Activated CD8-positive, alpha-beta memory T cell treated with anti-CD3 and anti-CD28 coated beads for 4 hours (primary cell): ENCODE measurements at places on chromosomes 13 and 19.
A peak's percentile ranks its signal among the peaks of the same experiment; 100 is the strongest.

GRCh38 chr19:41218615-41219507 is at the start of gene AXL:
TSS of gene AXL (plus strand) at chr19:41219223. CDS start at chr19:41219393, 170 bp downstream.
- no peak for DNase-seq

- no peak for DNase-seq
Measured at GRCh38 chr13:94711561-94712286, 621 bp downstream of the SOX21 start.

DNA sequence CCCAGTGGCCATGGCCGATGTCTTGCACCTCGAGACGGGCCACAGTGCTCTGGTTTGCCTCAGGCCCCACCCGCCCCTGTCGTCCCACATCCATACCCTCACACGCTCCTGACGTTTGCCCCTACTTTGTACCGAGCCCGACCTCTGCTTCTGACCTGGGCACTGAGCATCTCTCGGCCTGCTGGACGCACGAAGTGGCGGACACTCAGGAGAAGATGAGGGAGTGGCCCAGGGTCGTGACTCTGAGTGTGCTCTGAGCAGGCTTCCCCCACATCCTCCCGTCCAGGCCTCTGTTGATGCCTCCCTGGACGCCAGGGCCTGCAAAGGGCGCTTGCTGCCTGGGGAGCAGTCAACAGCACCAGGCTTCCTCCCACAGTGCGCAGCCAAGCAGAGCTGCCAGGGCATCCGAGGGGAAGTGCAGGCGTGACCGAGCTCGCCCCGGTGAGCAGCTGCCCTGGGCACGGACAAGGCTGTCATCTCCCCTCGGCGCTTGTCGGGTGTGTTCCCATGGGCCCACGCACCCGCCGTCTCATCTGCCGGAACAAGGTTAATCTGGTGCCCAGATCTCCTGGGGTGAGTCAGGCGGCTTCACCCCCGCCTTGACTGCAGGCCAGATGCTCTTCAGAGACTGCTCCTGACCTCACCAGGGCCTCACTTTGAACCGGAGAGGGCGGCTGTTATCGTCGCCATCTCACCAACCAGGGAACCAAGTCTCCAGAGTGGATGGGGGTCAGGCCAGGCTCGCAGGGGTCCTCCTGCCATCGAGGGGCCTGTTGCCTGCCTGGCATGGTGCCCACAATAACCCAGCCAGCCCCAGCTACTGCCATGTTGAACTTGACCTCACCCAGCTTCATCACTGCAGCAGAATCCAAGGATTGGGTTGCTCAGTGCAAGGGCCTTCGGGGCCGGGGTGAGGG is 27.2 kb downstream of the COMP start:
- no peak for DNase-seq

GRCh38 chr13:71115301-71115700 is 751.7 kb downstream of the DACH1 start:
- no peak for DNase-seq

GRCh38 chr13:109096101-109096500 is 466.7 kb downstream of the MYO16 start:
- no peak for DNase-seq

- DNase-seq, result no peak
Measured at GRCh38 chr19:48806818-48807589, 3.8 kb downstream of the BCAT2 start.

GRCh38 chr19:3516675-3517207 is 10.6 kb downstream of the FZR1 start:
- no peak for DNase-seq

DNA sequence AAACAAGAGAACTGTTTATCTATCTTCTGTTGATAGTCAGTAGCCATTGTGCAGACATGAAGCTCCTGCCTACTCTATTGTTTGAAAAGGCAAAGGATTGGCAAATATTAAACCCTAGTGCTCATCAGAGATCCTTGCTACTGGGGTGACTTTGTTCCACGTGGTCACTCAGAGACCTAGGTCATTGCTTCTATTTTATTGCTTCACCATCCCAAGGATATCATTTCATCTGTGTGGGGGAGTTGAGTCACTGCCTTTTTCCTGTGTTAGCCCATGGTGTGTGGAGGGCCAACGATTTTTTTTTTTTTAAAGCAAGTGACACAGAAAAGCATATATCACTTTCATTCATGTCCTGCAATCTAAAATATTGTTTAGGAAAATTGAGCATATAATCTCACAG is 254.1 kb upstream of the RXFP2 start:
- DNase-seq, result no peak

- DNase-seq, result no peak
Measured at GRCh38 chr13:87003265-87003664, 667.9 kb upstream of the SLITRK5 start.

GRCh38 chr19:32720936-32721250 is 1.3 kb downstream of the TDRD12 start:
- no peak for DNase-seq

DNA sequence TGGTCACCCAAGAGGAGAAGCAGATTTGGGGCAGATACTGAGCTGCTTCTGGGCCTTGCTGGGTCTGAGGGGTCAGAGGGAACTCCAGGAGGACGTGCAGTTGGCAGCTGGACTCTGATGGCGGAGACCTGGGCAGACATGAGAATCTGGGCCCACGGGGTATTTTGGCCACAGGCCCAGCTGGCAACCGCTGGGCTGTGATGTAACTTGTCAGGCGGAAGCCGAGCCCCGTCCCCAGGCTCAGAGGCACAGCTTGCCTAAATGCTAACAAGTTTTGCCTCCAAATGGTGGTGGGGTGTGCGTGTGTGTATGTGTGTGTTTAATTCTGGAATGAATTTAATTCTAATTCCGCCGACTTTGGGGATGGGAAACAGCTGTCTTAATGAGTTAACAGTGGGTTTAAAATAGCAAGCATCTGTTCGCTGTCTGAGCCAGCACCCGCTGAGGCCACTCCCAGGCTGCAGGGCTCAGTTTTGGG is 11.6 kb downstream of the ZNRF4 start:
- no peak for DNase-seq

- no peak for DNase-seq
Measured at GRCh38 chr19:34145741-34146202, 26.5 kb upstream of the LSM14A start.

- no peak for DNase-seq
Measured at GRCh38 chr19:38878575-38879399, 712 bp upstream of the RINL start.

DNA sequence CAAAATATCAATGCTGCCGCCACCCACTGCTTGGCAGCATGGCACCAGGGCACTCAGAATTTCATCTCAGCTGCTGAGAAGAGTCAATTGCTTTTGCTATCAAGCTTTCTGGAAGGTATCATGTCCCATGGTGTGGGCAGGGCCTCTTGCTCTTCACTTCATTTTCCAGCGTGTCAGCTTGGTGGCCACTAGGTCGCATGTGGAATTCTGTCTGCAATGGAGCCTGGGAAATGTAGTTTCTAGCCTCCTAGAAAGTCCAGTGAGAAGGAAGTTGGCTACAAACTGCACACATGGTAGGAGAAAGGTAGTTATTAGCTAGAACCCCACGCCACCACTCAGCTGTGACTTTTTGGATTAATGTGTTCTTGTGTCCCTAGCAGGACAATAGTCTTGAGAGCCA is 105.3 kb downstream of the MYO16 start:
- no peak for DNase-seq

- no peak for DNase-seq
Measured at GRCh38 chr13:43830497-43830881, 43.7 kb upstream of the ENOX1 start.

DNA sequence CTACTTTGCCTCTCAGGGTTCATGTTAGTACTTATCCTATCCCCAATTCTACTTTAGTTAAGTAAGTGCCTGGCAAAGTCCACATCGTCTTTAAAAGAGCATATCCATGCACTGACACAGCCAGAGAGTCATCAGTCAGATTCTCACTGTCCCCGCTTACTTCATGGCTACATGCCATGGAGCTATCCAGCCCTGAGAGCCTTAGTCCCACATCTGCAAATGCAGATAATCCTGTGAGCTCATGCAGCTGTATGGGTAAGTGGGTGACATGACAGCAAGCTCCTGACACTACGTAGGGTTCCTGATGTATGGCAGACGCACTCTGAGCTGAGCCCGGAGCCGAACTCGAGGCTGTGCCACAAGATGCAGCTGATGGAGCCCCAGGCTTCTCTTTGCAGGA is 661.5 kb downstream of the LIG4 start:
- DNase-seq, result no peak

- DNase-seq, result no peak
Measured at GRCh38 chr19:12217332-12217731, 54.4 kb downstream of the ZNF136 start.

DNA sequence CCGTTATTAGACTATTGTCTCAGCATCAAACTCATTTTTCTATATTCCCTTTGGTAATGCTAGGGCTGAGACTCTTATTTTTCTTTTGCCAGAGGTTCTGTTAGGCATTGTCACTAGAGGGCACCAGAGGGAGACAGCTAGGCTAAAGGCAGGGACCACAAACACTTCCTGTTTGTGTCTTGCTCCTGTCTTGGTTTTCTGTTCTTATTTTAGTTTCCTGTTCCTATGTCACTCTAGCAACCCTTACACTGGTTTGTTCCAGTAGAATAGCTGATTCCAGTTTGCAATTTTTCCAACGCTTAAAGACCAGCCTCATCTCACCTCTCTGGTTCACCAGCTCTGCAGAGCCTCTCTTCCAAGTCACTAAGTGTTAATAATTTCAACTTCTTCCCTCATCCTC is 772.0 kb downstream of the DIAPH3 start:
- DNase-seq, result peak; percentile 9

DNA sequence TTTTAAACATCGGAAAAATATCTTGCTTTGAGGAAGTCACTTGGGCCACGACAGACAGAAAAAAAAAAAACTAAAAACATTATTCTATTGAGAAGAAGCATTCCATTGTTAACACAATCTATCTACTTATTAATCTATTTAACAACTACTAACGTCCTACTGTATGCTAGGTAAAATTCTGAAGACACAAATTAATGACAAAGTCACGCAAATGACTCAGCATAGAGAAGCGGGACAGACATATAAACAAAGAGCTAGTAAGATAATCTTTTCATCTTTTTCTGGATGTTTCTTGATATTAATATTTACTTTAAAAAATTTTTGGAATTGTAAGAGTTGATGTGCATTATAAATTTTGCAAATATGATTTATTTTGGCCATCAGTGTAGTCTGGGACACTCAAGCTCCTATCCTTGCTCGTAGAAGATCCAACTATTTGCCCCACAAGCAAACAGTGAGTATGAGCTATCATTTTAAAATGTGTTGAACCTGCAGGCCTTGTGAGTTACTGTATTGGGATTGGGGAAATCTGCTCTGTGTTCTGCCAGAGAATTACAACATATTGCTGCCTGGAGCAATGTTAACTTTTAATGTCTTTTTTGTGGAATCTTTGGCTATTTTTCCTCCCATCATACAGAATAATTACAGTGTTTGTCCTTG is 109.1 kb downstream of the PCDH9 start:
- no peak for DNase-seq

GRCh38 chr19:5073153-5073844 is 104.4 kb downstream of the KDM4B start:
- DNase-seq, result no peak

- DNase-seq, result no peak
Measured at GRCh38 chr19:7196763-7197118, 97.5 kb downstream of the INSR start.

GRCh38 chr13:109160357-109160756 is 530.9 kb downstream of the MYO16 start:
- DNase-seq, result no peak

GRCh38 chr13:66513728-66514127 is 716.4 kb downstream of the PCDH9 start:
- DNase-seq, result no peak

- DNase-seq, result no peak
Measured at GRCh38 chr13:107461751-107462150, 753.6 kb downstream of the LIG4 start.

- DNase-seq, result no peak
Measured at GRCh38 chr19:12952488-12953137, 4.4 kb downstream of the GADD45GIP1 start.

- DNase-seq, result no peak
Measured at GRCh38 chr19:6524311-6524710, 6.5 kb upstream of the TNFSF9 start.

DNA sequence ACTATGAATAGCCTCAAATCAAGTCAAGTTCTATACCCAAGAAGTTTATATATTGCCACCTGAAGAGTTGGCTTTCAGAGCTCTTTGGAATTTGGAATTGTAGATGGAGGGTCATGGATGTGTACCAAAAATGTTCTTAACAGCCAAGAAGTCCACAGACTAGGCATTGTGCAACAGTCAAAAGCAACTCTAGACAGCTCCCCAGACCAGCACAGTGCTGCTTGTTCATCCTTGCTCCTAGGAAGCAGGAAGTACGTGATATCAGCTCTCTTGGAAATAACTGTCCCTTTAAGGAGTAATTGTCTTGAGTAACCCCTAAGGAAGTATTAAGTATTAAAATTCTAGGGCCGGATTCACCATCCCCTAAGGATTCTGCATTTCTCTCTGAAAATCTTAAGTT is 30.7 kb upstream of the IL17D start:
- no peak for DNase-seq

DNA sequence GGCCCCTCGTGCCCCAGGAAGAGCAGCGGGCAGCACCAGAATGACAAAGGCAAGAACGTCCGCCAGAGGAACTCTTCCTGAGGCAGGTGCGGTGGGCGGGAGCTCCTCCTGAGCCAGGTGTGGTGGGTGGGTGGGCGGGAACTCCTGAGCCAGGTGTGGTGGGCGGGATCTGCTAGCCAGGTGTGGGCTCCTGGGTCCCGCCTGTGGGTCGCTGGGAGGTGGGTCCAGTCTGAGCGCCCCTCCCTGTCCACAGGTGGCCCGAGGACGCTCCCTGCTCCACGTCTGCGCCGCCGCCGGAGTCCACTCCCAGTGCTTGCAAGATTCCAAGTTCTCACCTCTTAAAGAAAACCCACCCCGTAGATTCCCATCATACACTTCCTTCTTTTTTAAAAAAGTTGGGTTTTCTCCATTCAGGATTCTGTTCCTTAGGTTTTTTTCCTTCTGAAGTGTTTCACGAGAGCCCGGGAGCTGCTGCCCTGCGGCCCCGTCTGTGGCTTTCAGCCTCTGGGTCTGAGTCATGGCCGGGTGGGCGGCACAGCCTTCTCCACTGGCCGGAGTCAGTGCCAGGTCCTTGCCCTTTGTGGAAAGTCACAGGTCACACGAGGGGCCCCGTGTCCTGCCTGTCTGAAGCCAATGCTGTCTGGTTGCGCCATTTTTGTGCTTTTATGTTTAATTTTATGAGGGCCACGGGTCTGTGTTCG is 7.0 kb upstream of the HCN2 start:
- DNase-seq, result no peak

DNA sequence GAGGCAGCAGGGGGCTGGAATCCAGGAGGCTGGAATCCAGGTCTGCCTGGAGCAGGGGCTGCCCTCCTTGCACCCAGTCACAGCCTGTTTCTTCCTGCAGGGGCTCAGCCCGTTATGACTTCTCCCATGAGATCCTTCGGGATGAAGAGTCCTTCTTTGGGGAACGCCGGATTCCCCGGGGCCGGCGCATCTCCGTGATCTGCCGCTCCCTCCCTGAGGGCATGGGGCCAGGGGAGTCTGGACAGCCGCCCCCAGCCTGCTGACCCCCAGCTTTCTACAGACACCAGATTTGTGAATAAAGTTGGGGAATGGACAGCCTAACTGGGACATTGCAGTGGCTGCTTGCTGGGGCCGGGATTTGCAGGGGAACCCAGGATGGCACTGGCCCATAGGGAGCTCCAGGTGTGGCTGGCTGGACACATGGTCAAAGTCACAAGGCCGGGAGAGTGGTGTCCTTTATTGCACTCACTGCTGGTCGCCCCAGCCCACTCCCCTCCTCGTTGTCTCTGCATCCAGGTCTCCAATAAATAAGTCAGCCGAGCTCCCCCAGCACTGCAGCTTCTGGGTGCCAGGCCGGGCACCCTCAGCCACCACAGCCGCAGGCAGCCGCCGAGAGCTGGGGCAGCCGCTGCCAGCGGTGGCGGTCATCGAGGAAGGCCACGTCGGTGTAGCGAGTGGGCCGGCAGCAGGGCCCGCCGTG is 872 bp downstream of the PSPN start:
- DNase-seq, result no peak
